Osteocyte (in vitro differentiated cells): ENCODE measurements at places on chromosomes 7 and 10. TPM values are rescaled to one million over a fixed set of nuclear protein-coding genes. Genes with fewer than 3 reads are reported as not detected.

The CFAP46 gene
- 0.50 and 0.56 TPM in 2 replicates for total RNA-seq

The NUP205 gene
- total RNA-seq: 31.0 and 31.2 TPM in 2 replicates

DNA sequence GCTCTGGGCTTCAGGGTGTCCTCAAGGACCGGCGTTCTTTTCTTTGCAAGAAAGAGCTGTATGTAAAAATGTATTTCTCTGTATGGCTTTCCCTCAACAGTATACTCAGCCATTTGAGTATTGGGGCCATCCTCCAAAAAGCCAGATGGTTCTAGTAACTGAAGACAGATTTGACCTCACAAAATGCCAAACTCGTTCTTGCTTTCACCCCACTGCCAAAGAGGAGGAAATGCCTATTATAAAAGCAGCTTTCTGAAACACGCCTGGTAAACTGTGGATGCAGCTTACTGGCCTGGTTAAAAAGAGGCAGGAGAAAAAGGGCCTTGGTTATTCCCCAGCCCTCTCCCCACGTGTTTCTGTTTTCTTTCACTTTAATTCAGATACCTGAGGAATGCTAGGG lies 7.7 kb upstream of the HTR5A start:
- no peaks in the 10 kb centered on the region for H3K4me1 ChIP-seq
- DNase-seq: no peak
- no peak overlapping the region for H3K4me3 ChIP-seq
- H3K36me3 ChIP-seq: no peaks in the 10 kb centered on the region
- no peak overlapping the region for H3K27ac ChIP-seq

DNA sequence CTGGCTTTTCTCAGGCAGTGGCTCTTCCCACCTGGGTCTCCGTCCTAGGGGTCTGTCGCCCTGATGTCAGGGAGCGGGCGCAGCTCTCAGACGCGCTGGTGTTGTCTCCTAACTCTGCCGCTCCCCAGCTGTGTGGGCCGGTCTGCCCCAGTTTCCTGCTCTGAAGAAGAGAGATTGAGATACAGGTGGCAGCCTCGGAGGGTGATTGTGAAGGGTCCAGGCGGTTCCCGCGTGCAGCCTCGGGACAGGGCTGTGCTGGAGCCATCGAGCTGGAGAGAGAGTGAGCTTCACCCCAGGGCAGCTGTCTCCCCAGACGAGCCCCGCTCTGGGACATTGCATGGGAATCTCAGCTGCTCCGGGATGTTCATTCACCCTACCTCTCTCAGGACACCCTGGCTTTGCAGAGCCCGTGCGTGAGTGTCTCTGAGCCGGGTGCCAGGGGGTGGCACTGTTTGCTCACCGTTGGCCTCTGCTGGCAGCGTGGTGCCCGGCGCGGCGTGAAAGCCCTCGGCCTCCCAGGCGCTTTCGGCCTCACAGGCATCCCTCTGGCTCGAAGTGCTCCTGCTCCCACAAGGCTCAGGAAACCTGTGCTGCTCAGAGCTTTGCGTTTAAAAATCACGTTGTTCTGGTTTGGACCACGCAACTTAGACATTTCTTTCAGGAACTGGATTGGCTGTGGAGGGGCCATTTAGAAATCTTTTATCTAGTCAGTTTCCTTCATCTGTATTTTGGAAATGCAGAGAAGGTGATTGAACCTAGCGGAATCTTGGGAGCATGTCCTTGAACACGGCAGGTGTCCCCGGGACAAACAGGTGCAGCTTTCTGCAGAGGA lies 33.8 kb upstream of the ZFAND2A start:
- no peak overlapping the region for H3K4me3 ChIP-seq
- H3K27me3 ChIP-seq: peaks cover 37% of the 10 kb centered on the region
- no peak overlapping the region for H3K27ac ChIP-seq
- no peaks in the 10 kb centered on the region for H3K4me1 ChIP-seq

DNA sequence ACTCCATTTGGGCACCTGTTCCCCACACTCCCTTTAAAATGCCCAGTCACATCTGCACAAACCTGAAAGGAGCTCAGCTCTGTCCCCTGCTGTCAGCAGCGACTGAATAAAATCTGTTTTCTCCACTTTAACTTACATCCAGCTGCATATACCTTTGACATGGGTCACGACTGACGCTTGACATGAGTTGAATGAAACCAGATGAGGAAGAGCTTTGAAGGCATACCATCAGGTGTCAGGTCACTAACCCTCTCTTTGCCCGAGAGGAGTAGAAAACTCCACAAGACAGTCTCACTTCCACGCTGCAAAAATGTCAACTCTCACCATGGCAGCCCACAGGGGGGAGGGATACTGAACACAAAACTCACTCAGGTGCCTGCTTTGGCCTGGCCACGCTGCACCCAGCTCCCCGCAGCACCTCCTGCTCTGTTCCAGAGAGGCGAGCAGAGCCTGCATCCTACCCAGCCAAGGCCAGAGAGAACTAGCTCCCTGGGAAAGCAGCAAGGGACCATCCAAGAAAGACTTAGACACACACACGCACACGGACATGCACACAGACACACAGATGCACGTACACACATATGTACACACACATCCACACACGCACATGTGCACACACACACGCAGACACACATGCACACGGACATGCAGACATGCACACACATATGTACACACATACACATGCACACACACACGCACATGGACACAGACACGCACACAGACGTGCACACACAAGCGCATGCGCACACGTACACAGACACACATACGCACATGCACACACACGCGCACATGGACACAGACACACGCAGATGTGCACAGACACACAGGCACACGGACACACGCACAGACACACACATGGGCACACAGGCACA lies 191.0 kb downstream of the MAD1L1 start:
- H3K4me1 ChIP-seq: no peaks in the 10 kb centered on the region
- no peak for DNase-seq
- no peaks in the 10 kb centered on the region for H3K27me3 ChIP-seq
- H3K27ac ChIP-seq: no peak overlapping the region
- H3K4me3 ChIP-seq: no peak overlapping the region
- peaks cover 19% of the 10 kb centered on the region for H3K36me3 ChIP-seq

The CTTNBP2 gene
- 2.3 and 2.6 TPM in 2 replicates for total RNA-seq

DNA sequence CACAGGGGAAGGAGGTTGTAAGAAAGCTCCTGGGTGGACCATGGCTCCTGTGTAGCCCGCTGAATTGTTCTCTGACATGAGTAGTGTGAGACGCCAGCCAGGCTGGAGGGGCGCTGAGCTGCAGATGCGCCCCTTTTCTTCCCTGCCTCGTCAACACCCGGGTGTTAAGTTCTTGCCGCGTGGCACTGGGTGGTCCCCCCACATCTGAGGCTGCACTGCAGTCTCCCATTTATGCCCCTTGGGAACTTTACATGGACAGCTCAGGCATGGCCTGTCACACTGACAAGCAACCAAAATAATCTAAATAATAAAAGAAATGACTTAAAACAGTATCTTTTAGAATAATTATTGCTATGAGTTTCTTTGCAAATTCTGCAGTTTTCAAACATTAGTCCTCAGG lies 34.6 kb upstream of the HSPA12A start:
- H3K27me3 ChIP-seq: no peaks in the 10 kb centered on the region

DNA sequence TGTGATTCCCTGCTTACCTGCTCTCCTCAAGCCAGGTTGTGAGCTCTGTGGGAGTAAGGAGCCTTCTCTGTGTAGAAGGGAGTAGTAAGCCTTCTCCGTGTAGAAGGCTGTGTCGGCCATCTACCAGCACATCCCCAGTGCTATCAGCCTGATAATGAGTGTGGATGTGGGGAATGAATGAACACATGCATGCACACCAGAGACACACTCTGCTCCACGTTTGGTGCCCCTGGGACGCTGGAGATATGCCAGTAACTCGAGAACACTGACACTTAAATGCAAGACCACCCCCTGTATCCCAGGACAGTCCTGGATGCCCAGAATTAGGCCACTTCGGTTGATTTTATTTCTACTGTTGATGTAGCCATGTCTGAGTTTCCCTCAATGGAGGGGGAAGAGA lies 21.1 kb upstream of the GPR26 start:
- H3K4me1 ChIP-seq: no peaks in the 10 kb centered on the region
- H3K4me3 ChIP-seq: no peak overlapping the region
- H3K27me3 ChIP-seq: no peaks in the 10 kb centered on the region

DNA sequence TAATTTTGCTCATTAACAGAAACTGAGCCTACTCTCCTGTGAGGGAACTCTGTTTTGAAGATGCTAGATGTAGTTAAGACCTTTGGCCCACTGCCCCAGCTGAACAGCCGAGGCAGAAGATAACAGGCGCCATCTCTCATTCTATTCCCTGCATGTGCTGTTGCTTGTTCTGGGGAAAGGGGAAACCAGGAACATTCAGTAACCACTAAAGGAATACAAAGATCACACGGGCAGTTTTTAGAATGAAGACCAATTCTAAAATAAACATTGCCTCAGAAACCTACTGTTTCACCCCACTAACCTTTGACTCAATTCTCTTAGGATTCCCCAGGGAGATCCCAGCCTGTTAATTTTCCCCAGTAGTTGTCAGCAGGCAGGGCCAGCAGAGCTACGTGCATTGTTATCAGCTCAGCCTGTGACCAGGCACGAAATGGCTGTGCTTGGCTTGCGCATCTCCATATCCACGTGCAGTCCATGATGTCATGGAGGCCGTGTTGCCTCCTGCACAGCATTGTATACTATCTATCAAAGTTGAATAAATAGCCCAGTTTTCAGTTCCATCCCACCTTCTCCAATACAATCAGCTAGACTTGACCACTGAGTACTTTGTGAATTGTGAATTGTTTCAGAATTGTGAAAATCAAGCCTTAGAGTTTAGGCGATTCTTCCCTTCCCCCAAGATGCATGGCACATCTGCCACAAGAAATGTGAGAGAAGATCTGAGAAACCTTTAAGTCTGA lies 36.0 kb downstream of the ANK3 start:
- H3K4me1 ChIP-seq: peaks cover 47% of the 10 kb centered on the region
- H3K27me3 ChIP-seq: no peaks in the 10 kb centered on the region
- no peak for DNase-seq
- H3K27ac ChIP-seq: peak overlapping the region; percentile 85
